ENCODE measurements at places on chromosomes 2 and 18. TPM values are rescaled to one million over a fixed set of nuclear protein-coding genes. Genes with fewer than 3 reads are reported as not detected.

GRCh38 chr2:231172025-231172424 is 26.4 kb upstream of the ARMC9 start:
- DNase-seq, result no peak

- DNase-seq, result no peak
Measured at GRCh38 chr2:62372824-62373223, 133.2 kb downstream of the TMEM17 start.

DNA sequence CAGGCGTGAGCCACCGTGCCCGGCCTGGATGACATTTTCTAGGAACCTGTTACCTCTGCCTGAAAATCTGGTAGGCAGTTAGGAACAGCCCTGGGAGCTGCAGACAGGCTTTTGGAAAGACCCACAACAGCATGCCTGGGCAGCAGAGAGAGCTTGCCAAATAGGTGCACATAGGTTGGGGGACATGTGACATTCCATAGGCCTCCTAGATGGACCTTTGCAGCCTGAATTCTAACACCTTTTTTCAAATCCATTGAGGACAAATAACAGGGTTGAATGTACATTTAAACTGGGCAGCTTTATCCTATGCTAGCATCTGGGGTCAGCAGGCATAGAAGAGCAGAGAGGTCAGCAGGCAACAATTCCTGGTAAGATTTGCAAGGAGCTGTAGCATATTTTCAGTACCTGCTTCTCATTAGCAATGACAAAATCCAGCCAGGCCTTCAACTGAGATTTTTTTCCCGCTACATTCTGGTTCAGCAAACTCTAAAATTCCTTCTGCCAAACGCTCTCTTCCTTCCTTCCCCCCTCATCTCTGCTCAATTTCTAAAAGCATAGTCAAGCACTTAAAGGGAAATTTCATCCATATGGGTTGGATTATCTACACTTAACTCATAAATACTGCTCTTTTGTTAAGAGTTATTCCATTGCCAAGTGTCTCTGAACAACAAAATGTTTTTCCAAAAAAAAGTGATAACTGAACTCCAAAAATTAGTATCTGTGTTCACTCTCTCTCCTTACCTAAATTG is 75.2 kb downstream of the SOWAHC start:
- DNase-seq, result no peak

DNA sequence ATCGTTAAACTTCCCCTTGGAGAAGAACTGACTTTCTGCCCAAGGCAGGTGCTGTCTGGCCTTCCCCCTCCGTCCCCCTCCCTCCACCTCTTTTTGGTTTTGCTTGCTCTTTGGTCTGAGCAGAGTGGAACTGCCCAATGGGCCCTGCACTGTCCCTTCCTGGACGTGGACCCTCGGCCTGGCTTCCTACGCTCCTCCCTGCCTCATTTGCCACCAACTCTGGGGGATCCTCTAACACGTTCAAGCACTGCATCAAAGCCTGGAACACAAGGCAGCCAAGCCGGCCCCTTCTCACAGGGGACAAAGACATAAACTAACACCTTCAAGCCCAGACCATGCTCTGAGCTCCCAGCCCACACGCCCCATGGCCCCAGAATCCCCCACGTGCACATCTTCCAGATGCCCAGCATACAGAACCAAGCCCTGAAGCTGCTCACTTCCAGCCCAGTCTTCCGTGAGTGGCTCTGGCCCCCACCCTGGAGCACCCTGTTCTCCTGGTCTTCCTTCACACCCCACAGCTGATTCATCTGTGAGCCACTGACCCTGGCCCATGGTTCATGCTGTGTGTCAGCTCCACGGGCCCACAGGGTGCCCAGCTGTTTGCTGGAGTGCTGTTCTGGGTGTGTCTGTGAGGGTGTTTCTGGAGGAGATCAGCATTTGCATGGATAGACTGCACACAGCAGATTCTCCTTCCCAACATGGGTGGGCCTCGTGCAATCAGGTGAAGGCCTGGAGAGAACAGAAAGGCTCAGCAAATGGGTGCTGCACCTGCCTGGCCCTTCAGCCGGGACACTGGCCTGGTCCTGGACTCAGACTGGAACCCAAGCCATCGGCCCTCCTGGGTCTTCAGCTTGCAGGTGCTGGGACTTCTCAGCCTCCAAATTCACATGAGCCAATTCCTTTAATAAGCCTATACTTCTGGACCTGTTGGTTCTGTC is 247.1 kb upstream of the SALL3 start:
- DNase-seq, result no peak

GRCh38 chr2:64111426-64111825 is 32.8 kb downstream of the PELI1 start:
- no peak for DNase-seq

GRCh38 chr2:95530734-95531133 is 46.2 kb upstream of the TRIM43B start:
- no peak for DNase-seq

- DNase-seq, result no peak
Measured at GRCh38 chr2:199940373-199940772, 14.9 kb downstream of the TYW5 start.

The ADCYAP1 gene
- total RNA-seq, result not detected

GRCh38 chr18:36088256-36088655 is 20.9 kb upstream of the RPRD1A start:
- DNase-seq, result no peak

GRCh38 chr2:119282996-119283511 is 59.4 kb downstream of the STEAP3 start:
- DNase-seq, result no peak

DNA sequence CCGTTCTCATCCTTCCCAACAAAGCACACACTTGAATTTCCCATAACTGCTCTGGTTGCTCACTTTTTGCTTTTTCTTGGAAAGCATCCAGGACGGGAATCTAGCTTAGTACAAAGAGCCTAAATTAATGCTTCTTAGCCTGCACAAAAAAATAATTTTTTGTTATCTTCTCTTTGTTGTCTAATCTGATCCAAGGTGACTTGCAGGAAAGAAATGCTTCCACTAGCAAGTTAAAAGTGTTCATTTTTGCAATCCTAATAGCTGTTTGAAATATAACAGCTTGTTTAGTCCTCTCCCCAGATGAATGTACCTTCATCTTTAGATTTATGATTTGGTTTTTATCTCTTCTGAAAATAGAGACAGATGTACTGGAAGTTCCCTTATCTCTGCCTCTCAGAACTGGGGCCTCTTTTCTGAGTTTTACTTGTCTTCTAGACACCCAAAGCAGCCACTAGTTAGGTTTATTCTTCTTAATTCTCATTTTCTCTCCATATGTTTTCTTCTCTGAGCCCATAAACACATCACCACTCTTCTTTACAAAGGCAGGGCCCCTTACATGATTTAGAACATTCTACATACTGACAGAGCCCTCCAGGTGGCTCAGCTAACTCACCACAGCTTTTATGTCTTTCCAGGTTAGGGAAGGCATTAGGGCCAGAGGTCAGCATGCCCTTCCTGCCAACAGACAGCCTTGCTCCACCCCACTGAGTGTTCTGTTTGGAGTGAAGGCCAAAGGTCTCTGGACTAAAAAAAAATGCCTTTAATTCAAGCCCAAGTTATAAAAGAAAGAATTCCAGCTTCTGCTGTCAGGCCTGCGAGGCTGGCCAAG is 74.7 kb upstream of the MAP4K3 start:
- DNase-seq, result no peak

The LIPG gene
- total RNA-seq, result 0.59 TPM

GRCh38 chr2:50958504-50958903 is 73.4 kb downstream of the NRXN1 start:
- DNase-seq, result no peak

DNA sequence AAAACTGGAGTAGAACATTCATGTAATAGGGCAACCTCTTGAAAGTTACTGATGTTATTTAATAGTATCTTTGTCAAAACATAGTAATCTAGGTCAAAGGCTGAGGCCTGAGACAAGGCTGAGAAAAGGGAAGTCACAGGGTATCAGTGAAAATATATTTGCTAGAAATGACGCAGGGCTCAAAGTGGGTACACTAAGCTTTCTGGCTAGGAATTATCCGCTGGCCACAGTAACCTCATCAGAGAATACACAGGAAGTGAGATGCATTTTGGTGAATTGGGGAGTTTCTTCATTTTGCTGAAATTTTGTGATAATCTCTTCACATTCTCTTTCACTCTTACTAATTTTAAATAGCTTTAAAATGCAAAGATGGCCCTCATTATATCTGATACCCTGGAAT is 206.8 kb downstream of the OTX1 start:
- DNase-seq, result no peak

The FTCDNL1 gene
- total RNA-seq, result 2.6 TPM

GRCh38 chr2:55115761-55116597 is 65.7 kb upstream of the RTN4 start:
- no peak for DNase-seq

The CYBRD1 gene
- 5.7 TPM for total RNA-seq

DNA sequence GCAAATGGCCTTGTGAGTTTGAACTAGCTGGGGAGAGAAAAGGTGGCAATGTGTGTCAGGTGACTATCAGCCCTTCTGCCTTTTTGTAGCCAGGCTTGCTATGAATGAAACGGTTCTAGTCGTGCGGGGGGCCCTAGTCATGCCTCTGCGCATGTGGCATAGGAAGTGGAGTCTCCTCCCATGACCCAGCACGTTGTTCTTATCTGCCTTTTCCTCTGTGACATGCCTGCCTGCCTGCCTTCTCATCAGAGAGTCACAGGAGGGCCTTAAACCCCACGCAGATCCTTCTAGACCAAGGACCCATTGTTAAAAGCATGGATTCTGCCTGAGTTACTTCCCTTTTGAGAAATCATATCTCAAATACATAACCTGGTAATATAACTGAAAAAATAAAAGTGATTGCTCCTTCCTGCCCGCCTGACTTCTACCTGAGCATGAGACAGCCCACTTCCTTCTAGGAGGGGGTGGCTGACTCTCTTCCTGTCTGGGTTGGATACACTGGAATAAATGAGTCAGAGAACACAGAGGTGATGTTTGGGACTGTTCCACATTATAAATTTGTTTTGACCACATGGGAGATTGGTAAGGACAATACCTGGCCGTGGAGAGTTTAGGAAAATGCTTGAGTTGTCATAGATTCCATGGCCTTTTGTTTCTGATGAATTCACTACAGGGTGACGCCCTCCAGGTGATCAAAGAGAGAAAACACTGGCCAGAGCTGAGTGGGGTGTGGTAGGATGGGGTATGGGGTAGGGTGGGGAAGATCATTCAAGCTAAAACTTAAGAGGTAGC is 49.8 kb downstream of the FBLN7 start:
- peak; percentile 73 for DNase-seq

DNA sequence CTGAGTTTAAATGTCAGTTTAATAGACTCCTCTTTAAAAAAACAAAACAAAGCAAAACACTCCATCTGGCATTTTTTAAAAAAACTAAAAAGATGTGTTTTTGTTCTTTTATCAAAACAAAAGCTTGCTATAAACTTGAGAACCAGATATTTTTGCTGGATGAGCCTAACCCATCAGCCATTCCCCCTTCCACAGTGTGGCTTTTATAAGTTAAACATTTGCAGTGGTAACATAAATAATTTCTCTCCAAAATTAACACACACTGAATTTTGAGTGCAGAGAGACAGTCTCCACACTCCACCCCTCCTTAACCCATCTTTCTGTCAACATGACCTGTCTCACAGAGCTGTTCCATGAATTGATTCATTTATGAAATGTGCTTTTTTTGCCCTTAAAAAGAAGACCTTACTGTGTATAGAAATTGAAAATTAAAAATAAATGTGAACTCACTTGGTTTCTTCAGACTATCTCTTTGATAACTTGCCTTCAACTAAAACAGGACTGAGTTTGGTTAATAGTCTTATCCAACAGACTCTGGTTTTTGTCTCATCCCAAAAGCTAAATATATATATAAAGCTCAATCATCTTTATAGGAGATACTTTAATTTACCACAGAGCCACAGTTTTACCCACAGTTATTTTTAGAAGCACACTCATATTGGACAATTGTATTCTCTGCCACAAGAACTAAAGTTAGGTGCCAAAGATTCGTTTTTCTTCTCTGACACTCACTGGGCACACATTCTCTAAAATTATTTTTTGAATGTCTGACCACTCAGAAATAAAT is 64.8 kb upstream of the STK39 start:
- no peak for DNase-seq

DNA sequence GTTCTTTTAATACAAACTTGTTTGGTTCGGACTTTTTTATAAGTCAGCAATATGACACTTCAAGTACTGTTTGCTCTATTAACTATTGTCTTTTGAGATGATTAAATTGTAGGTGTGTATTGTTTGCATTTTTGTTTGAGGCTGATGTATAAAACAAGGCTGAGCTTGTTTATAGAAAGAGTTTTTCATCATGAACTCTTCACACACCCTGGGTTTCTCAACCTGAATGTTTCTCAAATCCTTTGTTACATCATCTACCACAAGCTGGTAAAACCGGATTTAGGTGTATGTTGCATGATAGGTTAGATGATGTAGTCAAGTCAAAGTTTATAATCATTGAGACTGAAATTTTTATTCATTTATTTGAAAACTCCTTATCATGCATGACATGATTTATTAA is 335.2 kb upstream of the LRATD1 start:
- no peak for DNase-seq

DNA sequence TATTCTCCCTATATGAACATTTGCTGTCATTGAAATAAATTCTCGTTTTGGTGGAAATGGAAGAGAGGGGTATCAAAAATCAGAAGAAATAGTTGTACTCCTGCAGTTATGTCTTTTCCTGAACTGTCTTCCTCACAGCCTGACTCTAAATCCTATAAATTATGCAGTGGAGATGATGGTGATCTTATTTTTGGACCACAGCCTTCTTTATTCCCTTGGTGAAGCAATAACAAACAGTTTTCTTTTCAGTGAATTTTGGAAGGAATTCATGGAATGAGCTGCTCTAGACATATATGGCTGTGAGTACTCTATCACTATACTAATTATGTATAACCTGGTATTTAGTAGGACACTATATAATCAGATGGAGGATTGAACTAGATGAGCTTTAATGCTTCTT is 1.7 kb upstream of the SLC25A12 start:
- no peak for DNase-seq

DNA sequence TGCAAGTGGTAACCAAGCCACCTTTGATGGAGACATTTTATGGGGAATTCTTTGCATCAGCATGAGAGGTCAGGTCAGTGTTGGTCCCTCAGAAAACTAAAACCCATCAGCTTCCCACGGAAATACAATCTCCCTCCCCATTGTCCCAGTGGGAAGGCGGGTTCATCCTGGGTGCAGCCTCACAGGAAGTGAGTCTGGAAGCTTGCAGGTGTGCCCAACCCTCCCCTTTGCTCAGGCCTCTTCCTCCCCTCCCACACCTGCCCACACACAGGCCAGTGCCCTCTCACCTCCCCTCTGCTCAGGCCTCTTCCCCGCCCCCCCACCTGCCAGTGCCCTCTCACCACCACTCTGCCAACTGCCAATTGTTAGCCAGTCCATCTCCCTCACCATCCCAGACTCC is 166.8 kb upstream of the RAB6C start:
- no peak for DNase-seq

The LIMS2 gene
- 8.2 TPM for total RNA-seq

DNA sequence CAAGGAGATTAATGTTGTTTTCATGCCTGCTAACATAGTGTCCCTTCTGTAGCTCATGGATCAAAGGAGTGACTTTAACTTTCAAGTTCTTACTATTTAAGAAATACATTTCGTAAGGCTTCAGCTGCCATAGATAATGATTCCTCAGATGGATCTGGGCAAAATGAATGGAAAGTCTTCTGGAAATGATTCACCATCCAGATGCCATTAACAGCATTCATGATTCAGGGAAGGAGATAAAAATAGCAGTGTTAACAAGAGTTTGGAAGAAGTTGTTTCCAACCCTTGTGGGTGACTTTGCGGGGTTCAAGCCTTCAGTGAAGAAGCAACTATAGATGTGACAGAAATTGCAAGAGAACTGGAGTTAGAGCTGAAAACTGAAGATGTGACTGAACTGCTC is 17.0 kb downstream of the VRK2 start:
- no peak for DNase-seq
